ENCODE measurements at places on chromosomes 16 and 17.
A peak's percentile ranks its signal among the peaks of the same experiment; 100 is the strongest.

DNA sequence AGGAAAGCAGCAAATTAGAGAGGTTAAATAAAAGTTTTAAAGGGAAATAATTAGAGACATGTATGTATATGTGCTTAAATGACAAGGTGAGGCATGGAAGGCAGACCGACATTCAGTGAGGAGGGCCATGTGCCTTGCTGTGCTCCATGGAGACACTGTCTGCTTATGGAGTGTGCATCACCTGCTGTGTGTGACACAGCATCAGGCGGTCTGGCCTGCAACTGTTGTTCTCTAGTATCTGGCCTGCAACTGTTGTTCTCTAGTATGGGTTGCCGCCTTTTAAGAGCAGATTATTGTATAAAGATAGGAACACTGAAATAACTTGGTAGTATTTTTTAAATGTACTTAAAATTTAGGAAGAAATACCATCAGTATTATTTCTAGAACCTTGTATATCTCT is 225.1 kb downstream of the LGALS9B start:
- DNase-seq = no peak

DNA sequence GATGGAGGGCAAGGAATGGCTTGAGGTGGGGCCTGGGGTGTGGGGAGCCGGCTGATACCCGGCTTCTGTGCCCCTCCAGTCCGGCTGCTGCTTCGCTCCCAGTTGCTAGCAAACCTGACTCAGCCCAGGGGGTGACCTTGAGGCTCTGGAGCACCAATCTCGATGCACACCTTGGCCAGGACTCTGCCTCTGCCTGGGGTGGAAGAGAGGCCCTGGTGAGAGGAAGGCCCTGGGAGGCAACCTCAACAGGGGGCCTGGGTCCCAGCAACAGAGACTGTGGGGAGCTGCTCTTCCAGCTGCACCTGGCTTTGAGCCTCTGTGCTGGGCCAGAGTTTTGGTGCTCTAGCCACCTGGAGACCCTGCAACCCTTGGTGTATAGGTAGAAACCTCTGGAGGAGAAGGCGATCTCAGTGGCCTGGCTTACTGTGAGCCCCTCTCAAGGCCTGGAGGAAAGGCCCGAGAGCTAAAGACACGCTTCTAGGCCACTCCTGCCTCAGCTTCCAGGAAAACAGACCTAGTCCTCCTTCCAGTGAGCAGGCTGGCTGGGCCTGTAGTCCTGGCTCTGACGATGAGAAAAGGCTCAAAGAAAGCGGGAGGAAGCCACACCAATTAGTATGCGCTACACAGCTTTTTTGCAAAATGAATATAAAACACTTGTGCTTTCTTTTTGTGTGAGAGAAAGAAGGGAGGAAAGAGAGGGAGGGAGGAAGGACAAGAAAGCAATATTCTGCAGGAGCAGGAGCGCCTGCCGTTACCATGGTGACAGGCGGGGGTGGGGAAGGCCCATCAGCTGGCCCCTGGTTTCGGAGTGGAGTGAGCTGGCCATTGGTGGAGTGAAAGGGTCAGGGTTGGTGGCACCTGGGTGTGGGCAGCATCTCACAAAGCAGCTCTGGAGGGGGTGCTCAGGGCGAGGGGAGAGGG is 51.0 kb downstream of the VAC14 start:
- no peak for DNase-seq

DNA sequence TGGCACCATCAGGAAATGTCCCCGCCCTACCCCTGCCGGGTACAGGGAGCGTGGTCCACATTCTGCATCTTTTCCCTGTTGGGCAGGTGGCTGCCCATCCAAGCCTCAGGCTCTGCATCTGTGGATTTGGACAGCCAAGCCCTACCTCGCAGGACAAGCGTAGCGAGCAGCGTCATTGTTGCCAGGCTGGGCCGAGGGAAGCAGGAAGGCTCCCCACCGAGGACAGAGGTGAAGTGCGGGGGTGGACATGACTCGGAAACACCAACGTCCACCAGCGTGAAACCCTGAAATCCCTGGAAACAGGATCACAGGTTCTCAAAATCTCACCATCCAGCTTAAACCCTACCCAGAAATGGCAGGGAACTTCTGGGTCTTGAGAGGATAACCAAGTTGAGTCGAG is 73.6 kb downstream of the SOCS1 start:
- no peak for DNase-seq

- peak; percentile 40 for DNase-seq
Measured at GRCh38 chr17:82407255-82407654, 10.9 kb upstream of the HEXD start.

DNA sequence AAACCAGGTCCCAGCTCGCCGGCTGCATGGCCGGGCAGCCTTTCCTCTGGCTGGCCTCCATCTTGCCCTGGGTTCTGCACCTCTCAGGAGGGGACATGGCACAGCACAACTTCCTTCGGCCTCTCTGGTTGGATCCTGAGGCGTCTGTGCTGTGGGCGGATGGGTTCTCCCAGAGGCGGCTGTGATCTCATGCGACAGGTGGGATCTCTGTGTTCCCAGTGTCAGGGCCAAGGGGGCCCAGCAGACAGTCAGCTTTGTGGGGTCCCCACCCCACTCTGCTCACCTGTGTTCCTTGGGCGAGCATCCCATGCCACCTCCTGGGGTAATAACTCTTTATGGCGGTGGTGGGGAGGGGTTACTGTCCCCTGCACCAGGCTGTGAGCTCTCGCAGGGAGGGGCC is 35.8 kb downstream of the FA2H start:
- DNase-seq = no peak

GRCh38 chr17:81239714-81240555 is 817 bp downstream of the NDUFAF8 start:
- DNase-seq = no peak

- DNase-seq = peak; percentile 80
Measured at GRCh38 chr17:72122765-72123529, 2.1 kb downstream of the SOX9 start.

DNA sequence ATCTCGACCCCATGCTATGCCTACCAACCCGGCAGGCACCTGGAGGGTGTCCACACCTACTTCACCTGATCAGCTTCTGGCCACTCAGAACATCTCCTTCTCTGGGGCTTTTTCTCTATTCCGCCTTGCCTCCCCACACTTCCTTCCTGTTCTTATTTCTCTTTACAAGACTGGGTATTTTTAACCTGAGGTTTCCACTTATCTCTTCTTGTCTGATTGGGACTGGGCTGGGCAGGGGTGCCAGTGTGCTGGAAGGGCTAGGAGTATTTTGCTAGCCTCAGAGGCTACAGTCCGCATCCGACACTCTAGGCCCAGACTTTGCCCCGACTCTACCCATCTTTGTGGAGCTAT is 26.2 kb upstream of the ZNF652 start:
- no peak for DNase-seq

- DNase-seq = no peak
Measured at GRCh38 chr17:55134486-55135157, 130.1 kb upstream of the HLF start.

DNA sequence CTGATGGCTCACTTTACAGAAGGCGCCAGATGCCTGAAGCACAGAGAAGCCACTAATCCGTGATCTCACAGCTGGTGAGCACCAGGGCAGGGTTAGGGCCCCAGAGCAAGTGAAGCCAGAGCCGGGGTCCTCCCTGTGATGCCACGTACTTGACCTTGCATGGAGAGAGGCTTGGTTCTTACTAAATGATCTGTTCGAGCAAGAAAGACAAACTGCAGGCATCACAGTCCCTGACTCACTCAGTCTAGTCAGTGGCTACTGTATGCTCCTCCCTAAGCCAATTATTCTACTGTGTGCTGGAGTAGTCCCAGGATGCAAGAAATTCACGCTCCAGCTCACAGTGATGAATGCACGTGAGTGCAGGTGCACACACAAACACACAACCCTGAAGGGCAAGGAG is 55.4 kb downstream of the SDK2 start:
- DNase-seq = no peak

DNA sequence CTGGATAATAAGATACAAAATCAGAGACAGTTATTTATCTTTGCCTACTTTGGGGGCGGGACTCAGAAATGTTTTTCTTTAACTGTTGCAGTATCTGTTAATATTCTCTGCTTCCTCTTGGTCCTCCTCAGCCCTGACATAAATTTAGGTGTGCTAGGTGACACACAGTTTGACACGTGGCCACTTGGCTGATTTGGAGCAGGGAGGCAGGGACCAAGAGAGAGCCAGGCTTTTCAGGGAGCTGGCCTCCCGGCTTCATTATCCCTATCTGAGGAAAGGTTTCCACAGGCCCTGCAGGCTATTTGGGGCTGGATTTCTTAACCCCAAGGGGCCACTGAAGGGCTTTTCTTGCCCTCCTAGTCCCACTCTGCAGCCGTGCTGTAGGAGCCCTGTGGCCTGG is 20.1 kb upstream of the NAT9 start:
- no peak for DNase-seq

DNA sequence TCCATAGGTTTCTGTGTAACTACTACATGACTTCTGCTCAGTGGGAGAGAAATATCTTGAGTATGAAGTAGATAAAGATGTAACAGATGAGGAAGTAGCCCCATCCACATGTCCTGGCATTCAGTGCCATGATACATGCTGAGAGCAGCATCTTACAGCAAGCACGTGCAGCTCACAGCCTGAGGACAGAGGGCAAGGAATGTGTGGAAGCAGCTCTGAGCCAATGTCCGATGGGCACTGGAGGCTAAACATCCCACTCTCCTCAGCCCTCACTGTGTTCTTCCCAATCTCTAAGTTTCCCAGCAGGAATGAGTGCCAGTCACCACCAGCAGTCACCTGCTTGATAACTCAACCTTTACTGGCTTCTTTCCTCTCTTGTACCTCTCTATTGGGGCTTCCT is 40.4 kb downstream of the CFDP1 start:
- no peak for DNase-seq

DNA sequence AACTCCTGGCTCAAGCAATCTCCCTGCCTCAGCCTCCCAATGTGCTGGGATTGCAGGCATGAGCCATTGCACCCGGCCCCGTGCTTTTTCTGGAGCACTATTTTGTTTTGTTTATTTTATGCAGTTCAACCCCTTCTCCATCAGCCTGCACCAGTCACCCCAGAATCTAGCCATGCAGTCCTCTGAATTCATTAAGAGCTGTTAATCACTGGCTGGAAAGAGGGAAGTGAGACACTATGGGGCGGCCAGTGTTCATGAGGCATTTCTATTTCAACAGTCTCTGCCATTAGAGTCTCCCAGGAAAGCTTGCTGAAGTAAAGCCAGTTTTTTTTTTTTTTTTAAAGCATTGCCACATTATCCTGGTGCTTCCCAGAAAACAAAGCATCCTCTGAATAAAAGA is 1.7 kb downstream of the VWA3A start:
- no peak for DNase-seq

DNA sequence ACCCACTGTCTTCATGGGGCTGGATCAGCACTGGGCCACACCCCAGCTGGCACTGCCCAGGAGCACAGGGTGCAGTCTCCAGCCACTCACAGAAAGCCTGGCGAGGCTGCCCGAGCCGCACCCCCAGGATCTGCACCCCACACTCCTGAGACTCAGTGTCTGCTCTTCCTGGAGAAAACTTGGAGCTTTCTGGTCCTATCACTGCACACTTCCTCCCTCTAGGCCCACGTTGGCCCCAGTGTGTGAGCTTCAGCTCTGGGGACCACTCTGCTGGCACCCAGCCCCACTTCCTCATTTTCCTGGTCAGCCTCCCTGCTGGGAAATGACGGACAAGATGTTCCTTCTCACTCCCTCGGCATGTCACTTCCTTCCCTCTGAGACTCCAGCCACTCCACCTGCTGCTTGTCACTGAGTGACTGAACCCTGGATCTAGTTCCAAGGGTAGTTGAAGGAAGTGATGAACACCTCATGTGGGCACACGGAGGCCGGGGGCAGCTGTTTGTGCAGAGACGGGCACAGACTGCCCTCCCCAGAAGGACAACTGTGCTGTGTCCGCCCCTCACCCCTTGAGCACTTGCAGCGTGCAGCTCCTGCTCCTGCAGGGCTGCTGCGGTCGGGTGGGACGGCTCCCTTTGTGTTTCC is 29.0 kb downstream of the ZC3H18 start:
- no peak for DNase-seq

GRCh38 chr17:75553295-75554110 is 28.0 kb downstream of the LLGL2 start:
- no peak for DNase-seq

Measured in RWPE2 (cell line).